Sigmoid colon (tissue), 7 donors: ENCODE measurements at places on chromosomes 5 and 9. TPM values are rescaled to one million over a fixed set of nuclear protein-coding genes. Genes with fewer than 3 reads are reported as not detected.

DNA sequence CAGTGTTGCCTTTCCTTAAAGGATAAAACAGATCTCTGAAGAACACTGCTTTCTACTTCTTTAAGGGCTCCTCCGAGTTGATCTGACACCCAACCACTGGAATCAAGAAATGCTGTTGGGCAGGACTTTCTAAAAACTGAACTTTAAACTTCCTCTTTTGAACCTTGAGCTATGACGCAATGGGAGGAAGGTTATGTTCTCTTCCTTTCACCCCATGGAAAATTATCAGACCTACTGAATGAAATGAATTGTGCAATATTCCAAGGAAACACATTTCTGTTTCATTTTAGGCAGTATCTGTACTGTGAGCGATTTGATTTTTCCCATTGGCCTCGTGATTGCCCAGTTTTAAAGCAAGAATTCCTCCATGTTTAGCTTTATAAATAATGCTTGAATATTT lies 206.0 kb upstream of the PRR16 start:
- H3K27me3 ChIP-seq, result no peaks in the 10 kb centered on the region
- DNase-seq, result no peak
- H3K36me3 ChIP-seq, result no peaks in the 10 kb centered on the region
- H3K4me1 ChIP-seq, result no peaks in the 10 kb centered on the region

GRCh38 chr9:17470036-17470813 lies 108.6 kb upstream of the SH3GL2 start:
- no peaks in the 10 kb centered on the region for H3K27me3 ChIP-seq
- DNase-seq, result no peak
- no peak overlapping the region for H3K4me3 ChIP-seq
- no peaks in the 10 kb centered on the region for H3K4me1 ChIP-seq

GRCh38 chr9:117374076-117374725 lies 40.7 kb downstream of the ASTN2 start:
- no peaks in the 10 kb centered on the region for H3K36me3 ChIP-seq
- no peak overlapping the region for H3K4me3 ChIP-seq
- no peaks in the 10 kb centered on the region for H3K27me3 ChIP-seq
- no peak overlapping the region for H3K27ac ChIP-seq
- no peaks in the 10 kb centered on the region for H3K4me1 ChIP-seq
- DNase-seq, result no peak

DNA sequence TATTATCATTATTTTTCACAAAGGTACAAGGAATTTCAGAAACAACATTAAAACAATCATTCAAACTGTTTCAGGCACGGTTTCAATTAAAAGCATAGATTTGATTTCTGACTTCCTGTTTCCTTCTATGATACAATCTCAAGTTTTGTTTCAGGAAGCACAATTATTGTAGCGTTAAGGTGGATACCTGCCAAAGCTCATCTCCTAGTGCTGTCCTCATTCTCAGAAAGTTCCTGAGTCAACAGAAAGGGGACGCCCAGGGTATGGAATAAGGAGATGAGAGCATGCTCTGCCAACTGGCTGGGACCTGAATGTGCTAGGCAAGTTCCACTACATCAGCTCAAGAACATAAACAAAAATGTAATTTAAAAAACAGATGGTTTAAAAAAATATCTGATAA lies 2.0 kb upstream of the TRIM14 start:
- no peaks in the 10 kb centered on the region for H3K36me3 ChIP-seq
- H3K27me3 ChIP-seq, result no peaks in the 10 kb centered on the region
- peak overlapping the region; percentile 40 for H3K27ac ChIP-seq

DNA sequence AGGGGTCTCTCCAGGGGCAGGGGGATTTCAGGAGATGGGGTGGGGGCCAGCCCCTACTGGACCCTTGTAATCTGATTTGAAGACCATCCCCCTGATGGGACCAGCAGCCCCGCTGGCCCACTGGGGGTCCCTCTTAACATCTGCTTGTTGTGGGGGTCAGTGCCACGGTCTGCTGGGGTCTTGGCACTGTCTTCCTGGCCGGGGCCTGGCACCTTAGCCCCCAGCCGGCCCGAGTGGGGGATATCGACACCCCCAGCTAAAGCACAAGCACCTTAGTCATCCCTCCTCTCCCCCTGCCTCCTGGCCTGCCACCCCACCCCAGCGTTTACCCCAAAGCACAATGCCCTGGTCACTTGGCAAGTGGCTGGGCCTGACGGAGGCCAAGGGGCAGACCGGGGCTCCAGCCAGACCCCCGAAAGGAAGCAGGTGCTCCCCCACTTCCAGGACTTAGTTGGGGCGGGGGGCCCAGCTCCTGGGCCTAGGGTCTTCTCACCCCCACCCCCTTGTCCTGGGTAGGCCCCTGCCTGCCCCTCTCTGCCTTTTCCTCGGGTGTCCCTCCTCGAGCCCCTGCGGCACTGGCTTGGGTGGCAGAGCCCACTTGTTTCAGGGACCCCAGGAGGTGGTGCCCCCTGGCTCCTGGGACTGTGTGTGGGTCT lies 1.4 kb upstream of the NFX1 start:
- peak overlapping the region; percentile 96 for H3K27ac ChIP-seq
- H3K4me3 ChIP-seq, result peak overlapping the region; percentile 74
- no peaks in the 10 kb centered on the region for H3K27me3 ChIP-seq
- peaks cover 33% of the 10 kb centered on the region for H3K4me1 ChIP-seq
- peak; percentile 75 for DNase-seq
- no peaks in the 10 kb centered on the region for H3K36me3 ChIP-seq

- no peaks in the 10 kb centered on the region for H3K27me3 ChIP-seq
- H3K27ac ChIP-seq, result no peak overlapping the region
- no peak for DNase-seq
- no peak overlapping the region for H3K4me3 ChIP-seq
- H3K36me3 ChIP-seq, result no peaks in the 10 kb centered on the region
These were observed 127.6 kb upstream of the CLINT1 start for GRCh38 chr5:157986431-157986990.

DNA sequence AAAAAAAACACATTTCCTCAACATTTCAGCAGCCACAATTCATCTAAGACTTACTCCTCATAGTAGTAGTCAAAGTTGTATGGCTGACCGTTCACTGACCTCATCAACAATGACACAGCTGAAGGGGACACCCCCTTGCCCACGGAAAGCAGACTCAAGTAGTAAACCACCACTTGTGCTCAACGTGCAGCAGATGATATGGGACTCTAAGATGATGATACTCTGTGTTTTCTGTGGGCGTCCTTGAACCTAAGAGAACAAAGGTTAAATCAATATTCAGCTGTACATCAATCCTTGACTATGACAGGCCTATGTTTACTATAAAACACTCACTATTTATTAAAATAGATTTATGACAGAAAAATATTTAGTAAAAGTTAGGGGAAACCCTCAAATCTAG lies 71.6 kb downstream of the SETX start:
- no peaks in the 10 kb centered on the region for H3K27me3 ChIP-seq
- H3K27ac ChIP-seq, result no peak overlapping the region
- peaks cover 84% of the 10 kb centered on the region for H3K36me3 ChIP-seq
- H3K4me1 ChIP-seq, result no peaks in the 10 kb centered on the region
- H3K4me3 ChIP-seq, result no peak overlapping the region

DNA sequence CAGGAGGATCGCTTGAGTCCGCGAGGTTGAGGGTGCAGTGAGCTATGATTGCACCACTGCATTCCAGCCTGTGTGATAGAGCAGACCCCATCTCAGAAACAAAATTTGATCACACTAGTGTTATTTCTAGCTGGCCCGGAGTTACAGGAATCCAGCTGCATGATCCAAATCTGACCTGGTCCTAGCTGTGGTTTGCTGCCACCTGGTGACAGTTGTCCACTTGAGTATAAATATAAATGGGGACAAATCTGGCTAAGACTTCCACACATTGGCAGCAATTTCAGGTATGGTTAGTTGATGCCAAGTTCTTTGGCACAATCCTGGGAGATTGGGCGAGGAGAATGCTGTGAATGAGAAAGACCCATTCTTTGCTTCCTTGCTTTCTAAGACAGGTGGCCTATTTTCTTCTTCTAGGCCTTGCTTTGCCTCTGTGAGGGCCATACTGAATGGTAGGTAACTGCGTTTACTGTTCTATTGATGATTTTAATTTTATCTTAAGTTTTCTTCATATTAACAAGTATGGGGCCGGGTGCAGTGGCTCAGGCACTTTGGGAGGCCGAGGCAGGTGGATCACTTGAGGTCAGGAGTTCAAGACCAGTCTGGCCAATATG lies 35.4 kb downstream of the UBE2R2 start:
- H3K36me3 ChIP-seq, result no peaks in the 10 kb centered on the region
- H3K4me1 ChIP-seq, result no peaks in the 10 kb centered on the region
- no peak overlapping the region for H3K27ac ChIP-seq
- DNase-seq, result peak; percentile 73
- no peak overlapping the region for H3K4me3 ChIP-seq
- H3K27me3 ChIP-seq, result no peaks in the 10 kb centered on the region

DNA sequence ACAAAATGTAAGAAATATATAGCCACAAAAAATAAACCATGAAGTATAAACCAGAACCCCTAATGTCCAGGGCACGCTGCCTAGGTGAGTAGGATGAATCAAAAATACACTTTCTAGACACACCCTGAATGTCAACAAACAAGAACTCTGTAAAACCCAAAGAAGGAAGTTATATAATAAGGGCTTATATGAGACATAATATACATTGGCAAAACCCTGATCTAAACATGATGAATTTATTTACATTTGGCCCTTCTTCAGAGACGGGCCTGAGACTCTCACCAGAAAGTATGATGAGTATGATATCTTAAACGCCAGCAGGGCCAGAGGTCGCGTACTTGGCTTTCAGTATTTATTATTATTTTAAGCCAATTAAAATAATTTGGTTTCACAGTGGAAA lies 125.1 kb upstream of the FST start:
- DNase-seq, result no peak
- H3K27me3 ChIP-seq, result no peaks in the 10 kb centered on the region
- H3K27ac ChIP-seq, result no peak overlapping the region
- H3K36me3 ChIP-seq, result no peaks in the 10 kb centered on the region
- H3K4me1 ChIP-seq, result peaks cover 10% of the 10 kb centered on the region

DNA sequence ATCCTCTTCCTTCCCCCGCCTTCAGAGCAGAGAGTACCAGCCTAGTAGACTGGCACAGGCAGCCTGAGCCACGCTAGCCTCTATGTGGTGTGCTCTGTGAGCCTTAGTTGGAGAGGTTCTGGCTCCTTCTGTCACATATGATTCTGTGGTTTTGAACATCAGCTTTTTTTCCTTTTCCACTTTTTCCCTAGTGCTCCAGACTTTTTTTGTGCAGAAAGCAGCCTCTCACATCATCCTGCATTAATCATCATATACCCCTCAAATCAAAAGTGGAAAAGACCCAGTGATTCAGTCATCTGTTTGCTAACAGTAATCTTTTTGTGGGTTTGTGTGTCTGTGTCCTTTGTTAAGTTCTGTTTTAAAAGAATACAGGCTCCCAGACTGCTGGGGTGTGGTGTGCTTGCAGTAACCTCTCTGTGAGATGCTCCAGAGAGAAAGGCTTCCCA lies 663.9 kb upstream of the RGMB start:
- no peaks in the 10 kb centered on the region for H3K36me3 ChIP-seq
- H3K27ac ChIP-seq, result no peak overlapping the region
- DNase-seq, result no peak
- no peaks in the 10 kb centered on the region for H3K4me1 ChIP-seq
- no peak overlapping the region for H3K4me3 ChIP-seq
- no peaks in the 10 kb centered on the region for H3K27me3 ChIP-seq

The SPAAR gene
- total RNA-seq, result 5.5 TPM

The PCDHGB1 gene
- 3.3 TPM for total RNA-seq

The SOHLH1 gene
- not detected for total RNA-seq

The ABO gene
- total RNA-seq, result 1.1 TPM
